ENCODE measurements at places on chromosomes 6 and 20. TPM values are rescaled to one million over a fixed set of nuclear protein-coding genes. Genes with fewer than 3 reads are reported as not detected.

Gene TMEM244
- not detected for total RNA-seq

Gene IL17F
- not detected for total RNA-seq

Gene BTBD9
- 3.5 TPM for total RNA-seq

Gene PEX7
- total RNA-seq = 16.4 TPM

Gene RBM38
- total RNA-seq = 5.7 TPM

Data from myometrial cell (primary cell).